ENCODE measurements at places on chromosomes 2 and 18. TPM values are rescaled to one million over a fixed set of nuclear protein-coding genes. Genes with fewer than 3 reads are reported as not detected.
A peak's percentile ranks its signal among the peaks of the same experiment; 100 is the strongest.

The ADGRF3 gene
- 3.0 TPM for total RNA-seq

The SEPTIN2 gene
- total RNA-seq = 227 TPM

The TMEM169 gene
- total RNA-seq = 0.57 TPM

The FRZB gene
- total RNA-seq = not detected

The GALNT13 gene
- total RNA-seq = not detected

The GAL3ST2 gene
- total RNA-seq = not detected

The IL18R1 gene
- 18.4 TPM for total RNA-seq

The FAM161A gene
- 5.0 TPM for total RNA-seq

The ATOH8 gene
- not detected for total RNA-seq

The RFTN2 gene
- total RNA-seq = not detected

The NEURL3 gene
- 0.57 TPM for total RNA-seq

DNA sequence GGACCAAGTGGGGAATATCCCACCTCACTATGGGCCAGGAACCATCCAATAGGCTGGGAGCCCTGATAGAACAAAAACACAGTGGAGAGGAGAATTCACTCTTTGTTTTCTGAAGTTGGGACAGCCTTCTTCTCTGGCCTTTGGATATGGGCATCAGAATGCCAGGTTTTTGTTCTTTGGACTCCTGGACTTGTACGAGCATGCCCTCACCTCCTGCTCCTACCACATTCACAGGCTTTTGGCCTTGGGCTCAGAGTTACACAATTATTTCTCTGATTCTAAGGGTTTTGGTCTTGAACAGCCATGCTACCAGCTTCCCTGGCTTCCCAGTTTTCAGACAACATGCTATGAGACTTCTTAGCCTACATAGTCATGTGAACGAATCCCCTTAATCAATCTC lies 732.9 kb upstream of the VRK2 start:
- no peaks in the 10 kb centered on the region for H3K4me1 ChIP-seq
- no peaks in the 10 kb centered on the region for H3K36me3 ChIP-seq
- H3K4me3 ChIP-seq = no peak overlapping the region
- no peak overlapping the region for H3K27ac ChIP-seq

GRCh38 chr2:26846334-26847306 lies 1.3 kb upstream of the DPYSL5 start:
- H3K4me3 ChIP-seq = peak overlapping the region; percentile 21
- H3K36me3 ChIP-seq = no peaks in the 10 kb centered on the region
- peaks cover 15% of the 10 kb centered on the region for H3K4me1 ChIP-seq
- H3K27me3 ChIP-seq = peaks cover 36% of the 10 kb centered on the region
- no peak overlapping the region for H3K27ac ChIP-seq

DNA sequence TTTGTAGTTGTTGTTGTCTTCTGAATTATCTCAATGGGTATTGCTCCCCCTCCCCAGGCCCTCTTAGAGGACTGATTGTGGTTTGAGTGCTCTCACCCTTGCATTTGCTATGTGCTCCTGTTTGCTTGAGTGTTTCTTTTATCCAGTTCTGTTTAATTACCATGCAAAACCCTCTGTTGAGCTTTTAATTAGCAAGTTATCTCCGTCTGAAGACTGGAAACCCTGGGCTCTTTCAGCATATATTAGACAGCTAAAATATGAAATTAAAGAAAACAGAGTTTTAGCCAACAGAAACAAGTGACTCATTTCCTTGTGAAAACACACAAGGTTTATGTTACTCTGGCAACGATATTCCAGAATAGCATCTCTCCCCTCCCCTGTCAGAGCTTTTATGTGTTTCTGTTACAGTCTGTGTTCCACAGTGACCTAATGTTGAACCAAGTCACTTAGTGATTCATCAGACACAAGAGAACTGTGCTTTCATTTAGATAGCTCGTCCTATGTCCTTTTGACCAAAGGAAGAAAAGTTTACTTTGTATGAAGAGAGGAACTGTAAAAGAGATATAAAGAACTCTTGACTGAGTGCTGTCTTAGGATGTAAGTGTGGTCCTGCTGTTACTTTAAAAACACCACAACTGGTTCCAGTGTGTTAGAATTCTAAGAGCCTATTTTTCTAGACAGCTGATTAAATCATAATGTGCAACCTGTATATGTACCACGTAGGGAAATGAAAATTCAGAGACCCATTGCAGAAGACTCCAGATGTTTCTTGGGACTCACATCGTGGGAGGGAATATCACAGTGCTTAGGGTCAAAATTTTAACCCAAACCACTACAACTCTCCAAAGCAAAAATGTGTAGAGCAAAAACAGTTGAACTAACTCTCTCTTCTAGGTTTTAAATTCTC lies 172.8 kb upstream of the RBMS1 start:
- H3K27ac ChIP-seq = no peak overlapping the region
- H3K4me3 ChIP-seq = no peak overlapping the region
- H3K36me3 ChIP-seq = no peaks in the 10 kb centered on the region
- no peak for DNase-seq
- H3K27me3 ChIP-seq = no peaks in the 10 kb centered on the region
- H3K4me1 ChIP-seq = peaks cover 19% of the 10 kb centered on the region

GRCh38 chr2:140669911-140670310 lies 1460.9 kb downstream of the LRP1B start:
- H3K27me3 ChIP-seq = no peaks in the 10 kb centered on the region
- no peak overlapping the region for H3K4me3 ChIP-seq
- no peak overlapping the region for H3K27ac ChIP-seq
- no peaks in the 10 kb centered on the region for H3K4me1 ChIP-seq
- H3K36me3 ChIP-seq = no peaks in the 10 kb centered on the region

GRCh38 chr2:44997963-44998362 lies 11.3 kb downstream of the SIX2 start:
- H3K4me1 ChIP-seq = peaks cover 10% of the 10 kb centered on the region
- H3K4me3 ChIP-seq = no peak overlapping the region
- H3K36me3 ChIP-seq = peaks cover 2% of the 10 kb centered on the region
- no peak for DNase-seq

DNA sequence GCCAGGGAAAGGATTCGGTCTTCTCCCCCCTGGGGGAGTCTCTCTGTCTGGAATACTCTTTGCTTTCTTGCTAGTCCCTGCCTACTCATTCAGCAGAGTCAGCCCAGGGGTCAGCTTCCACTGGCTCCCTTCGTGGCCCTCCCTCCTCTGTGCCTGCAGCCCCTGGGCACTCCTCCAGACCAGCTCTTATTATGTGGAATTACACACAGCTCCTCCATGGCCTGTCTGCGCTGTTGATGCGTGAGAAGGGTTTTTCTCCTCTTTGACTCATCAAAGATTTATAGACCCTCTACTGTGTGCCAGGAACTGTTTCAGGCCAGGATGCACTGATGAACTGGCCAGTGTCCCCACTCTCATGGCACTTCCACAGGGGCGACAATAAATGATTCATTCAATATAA lies 44.4 kb downstream of the ST8SIA5 start:
- H3K4me3 ChIP-seq = no peak overlapping the region
- DNase-seq = no peak
- H3K4me1 ChIP-seq = no peaks in the 10 kb centered on the region
- H3K27me3 ChIP-seq = no peaks in the 10 kb centered on the region
- H3K27ac ChIP-seq = no peak overlapping the region

DNA sequence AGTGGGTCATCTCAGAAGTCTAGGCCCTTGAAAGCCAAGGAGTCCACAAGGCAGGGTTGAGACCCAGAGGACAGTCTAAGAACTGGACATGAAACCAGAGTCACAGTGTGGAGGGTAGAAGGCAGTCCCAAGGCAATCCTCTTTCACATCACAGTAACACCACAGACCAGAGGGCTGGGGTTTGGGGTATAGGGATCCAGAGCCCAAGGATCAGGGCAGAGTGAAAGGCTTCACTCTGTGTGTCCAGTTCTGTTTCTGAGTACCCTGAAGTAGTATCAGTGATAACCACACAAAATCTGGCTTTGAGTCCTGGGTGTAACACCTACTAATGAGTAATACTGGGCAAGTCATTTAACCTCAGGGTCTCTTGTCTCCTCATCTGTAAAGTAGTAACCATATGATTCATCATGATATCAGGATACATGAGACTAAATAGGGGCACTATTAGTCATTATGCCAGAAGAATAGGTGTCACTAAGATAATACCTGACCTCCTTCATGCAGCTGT lies 91.0 kb downstream of the ICA1L start:
- H3K36me3 ChIP-seq = peaks cover 21% of the 10 kb centered on the region
- no peak overlapping the region for H3K4me3 ChIP-seq
- H3K27ac ChIP-seq = no peak overlapping the region

DNA sequence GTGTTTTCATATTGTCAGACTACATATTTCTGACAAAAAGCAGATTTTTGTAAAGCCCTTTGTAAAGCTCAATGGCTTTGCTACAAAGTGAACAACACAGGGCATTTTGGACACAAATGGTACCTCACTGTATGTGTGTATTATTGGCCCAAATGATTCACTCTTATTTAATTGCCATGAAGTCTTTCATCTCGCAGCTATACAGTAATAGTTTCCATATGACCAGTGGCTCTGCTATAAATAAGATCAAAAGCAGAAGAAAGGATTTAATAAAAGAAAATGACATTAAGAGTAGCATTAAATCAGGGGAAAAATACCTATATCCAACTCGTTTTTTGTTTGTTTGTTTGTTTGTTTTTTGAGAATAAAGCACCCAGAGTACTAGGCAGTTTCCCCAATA lies 284.0 kb upstream of the CCDC68 start:
- H3K27me3 ChIP-seq = no peaks in the 10 kb centered on the region
- no peak for DNase-seq
- H3K27ac ChIP-seq = no peak overlapping the region
- H3K4me1 ChIP-seq = no peaks in the 10 kb centered on the region

DNA sequence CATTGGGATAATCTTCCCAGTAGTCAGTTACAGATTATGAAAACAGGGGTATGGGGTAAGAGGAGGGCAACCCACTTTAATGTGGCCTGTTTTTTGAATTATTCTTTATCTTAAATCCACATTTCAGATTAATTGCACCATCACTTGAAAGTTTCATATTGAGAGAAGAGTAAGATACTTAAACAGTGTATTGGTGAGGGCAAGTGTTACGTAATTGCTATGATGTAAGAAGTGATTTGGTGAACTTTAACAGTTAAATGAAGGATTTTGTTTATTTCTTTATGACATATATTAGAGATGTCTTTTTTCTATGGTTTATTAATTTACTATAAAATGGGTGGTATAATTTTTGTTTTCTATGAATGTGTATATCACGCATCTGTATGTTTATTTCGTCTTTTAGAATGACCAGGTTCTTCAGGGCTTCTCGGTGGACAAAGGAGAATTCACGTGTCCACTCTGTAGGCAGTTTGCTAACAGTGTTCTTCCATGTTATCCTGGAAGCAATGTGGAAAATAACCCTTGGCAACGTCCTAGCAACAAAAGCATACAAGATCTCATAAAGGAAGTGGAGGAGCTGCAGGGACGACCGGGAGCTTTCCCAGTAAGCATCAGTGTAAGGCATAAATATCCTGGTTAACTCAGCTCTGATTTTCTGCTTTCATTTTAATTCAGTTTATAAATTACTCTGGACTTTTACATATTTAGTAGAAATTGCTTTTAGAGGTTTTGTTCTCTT lies 171.2 kb upstream of the MYO3B start:
- no peak overlapping the region for H3K27ac ChIP-seq
- H3K4me1 ChIP-seq = no peaks in the 10 kb centered on the region
- H3K27me3 ChIP-seq = no peaks in the 10 kb centered on the region
- peaks cover 23% of the 10 kb centered on the region for H3K36me3 ChIP-seq
- no peak for DNase-seq
- H3K4me3 ChIP-seq = no peak overlapping the region

GRCh38 chr2:155663265-155663664 lies 669.3 kb downstream of the NR4A2 start:
- no peaks in the 10 kb centered on the region for H3K4me1 ChIP-seq
- no peak overlapping the region for H3K27ac ChIP-seq
- H3K36me3 ChIP-seq = no peaks in the 10 kb centered on the region
- no peak overlapping the region for H3K4me3 ChIP-seq
- no peak for DNase-seq

DNA sequence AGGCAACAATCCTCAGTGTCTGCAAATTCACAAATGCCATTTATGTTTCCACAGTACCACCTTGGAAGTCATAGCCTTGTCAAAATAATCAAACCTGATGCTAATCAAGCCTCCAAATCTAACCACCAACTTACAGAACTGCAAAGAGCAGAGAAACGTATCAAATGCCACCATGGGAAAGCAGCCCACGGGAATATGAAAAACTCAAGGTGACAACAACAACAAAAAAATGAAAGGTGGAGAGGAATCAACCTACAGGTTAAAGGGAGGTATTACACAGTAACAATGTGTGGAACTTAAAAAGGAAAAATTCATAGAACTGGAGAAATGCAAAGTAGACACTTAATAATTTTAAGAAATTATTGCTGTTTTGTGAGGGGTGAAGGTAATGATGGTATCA lies 46.7 kb downstream of the CD226 start:
- H3K27me3 ChIP-seq = no peaks in the 10 kb centered on the region
- H3K36me3 ChIP-seq = peaks cover 47% of the 10 kb centered on the region
- DNase-seq = no peak
- H3K4me1 ChIP-seq = peaks cover 55% of the 10 kb centered on the region
- no peak overlapping the region for H3K4me3 ChIP-seq

- no peaks in the 10 kb centered on the region for H3K27me3 ChIP-seq
- no peak for DNase-seq
- H3K36me3 ChIP-seq = no peaks in the 10 kb centered on the region
Measured at GRCh38 chr2:218344090-218344754, 12.4 kb upstream of the CATIP start.

DNA sequence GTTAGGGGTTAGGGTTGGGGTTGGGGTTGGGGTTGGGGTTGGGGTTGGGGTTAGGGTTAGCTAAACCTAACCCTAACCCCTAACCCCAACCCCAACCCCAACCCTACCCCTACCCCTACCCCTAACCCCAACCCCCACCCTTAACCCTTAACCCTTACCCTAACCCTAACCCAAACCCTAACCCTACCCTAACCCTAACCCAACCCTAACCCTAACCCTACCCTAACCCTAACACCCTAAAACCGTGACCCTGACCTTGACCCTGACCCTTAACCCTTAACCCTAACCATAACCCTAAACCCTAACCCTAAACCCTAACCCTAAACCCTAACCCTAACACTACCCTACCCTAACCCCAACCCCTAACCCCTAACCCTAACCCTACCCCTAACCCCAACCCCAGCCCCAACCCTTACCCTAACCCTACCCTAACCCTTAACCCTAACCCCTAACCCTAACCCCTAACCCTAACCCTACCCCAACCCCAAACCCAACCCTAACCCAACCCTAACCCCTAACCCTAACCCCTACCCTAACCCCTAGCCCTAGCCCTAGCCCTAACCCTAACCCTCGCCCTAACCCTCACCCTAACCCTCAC lies 24.1 kb upstream of the RABL2A start:
- no peaks in the 10 kb centered on the region for H3K36me3 ChIP-seq
- peak overlapping the region; percentile 93 for H3K4me3 ChIP-seq
- peak overlapping the region; percentile 84 for H3K27ac ChIP-seq
- H3K27me3 ChIP-seq = no peaks in the 10 kb centered on the region
- no peak for DNase-seq

- no peaks in the 10 kb centered on the region for H3K36me3 ChIP-seq
- H3K4me1 ChIP-seq = peaks cover 35% of the 10 kb centered on the region
- H3K27me3 ChIP-seq = no peaks in the 10 kb centered on the region
Measured at GRCh38 chr2:28582595-28582994, 86.7 kb downstream of the PLB1 start.

DNA sequence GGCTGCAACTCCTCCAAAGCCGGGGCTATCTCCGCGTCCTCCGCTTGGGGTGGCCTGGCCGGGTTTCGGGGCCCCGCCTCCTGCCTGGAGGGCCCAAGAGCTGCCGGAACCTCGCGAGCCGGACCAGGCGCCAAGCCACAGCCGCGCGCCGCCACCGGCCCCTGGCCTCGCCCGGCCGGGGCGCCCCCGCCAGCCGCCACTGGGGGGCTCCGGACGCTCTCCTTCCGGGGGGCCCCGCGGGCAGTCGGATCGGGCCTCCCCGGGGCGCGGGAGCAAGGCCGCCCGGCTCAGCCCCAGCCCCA lies 17.4 kb upstream of the HAAO start:
- peak overlapping the region; percentile 67 for H3K27ac ChIP-seq
- peak; percentile 60 for DNase-seq
- H3K27me3 ChIP-seq = no peaks in the 10 kb centered on the region
- H3K4me3 ChIP-seq = peak overlapping the region; percentile 53
- H3K36me3 ChIP-seq = peaks cover 5% of the 10 kb centered on the region
